Type B pancreatic cell (in vitro differentiated cells): ENCODE measurements at places on chromosomes 12 and 14. TPM values are rescaled to one million over a fixed set of nuclear protein-coding genes. Genes with fewer than 3 reads are reported as not detected.

Gene GLIPR1
- total RNA-seq = 0.45 and 4.3 TPM in 2 replicates

Gene KCNK10
- total RNA-seq = 0.12 and 1.4 TPM in 2 replicates

Gene GZMH
- not detected in 2 replicates for total RNA-seq

Gene RITA1
- 19.0 and 21.7 TPM in 2 replicates for total RNA-seq

Gene LUM
- total RNA-seq = 32.8 and 49.5 TPM in 2 replicates

Gene ARHGDIB
- total RNA-seq = 17.0 and 60.8 TPM in 2 replicates

Gene PIANP
- 0.95 and 3.9 TPM in 2 replicates for total RNA-seq

Gene AGAP2
- total RNA-seq = 0.33 and 4.1 TPM in 2 replicates

Gene SOAT2
- total RNA-seq = 0.97 and 1.9 TPM in 2 replicates

Gene CAPRIN2
- total RNA-seq = 35.5 and 44.9 TPM in 2 replicates

Gene KRT77
- 0.27 and 2.3 TPM in 2 replicates for total RNA-seq

Gene LPAR5
- total RNA-seq = 2.7 and 19.9 TPM in 2 replicates

Gene AMIGO2
- 4.8 and 9.3 TPM in 2 replicates for total RNA-seq

Gene SLC2A14
- total RNA-seq = 7.0 and 50.0 TPM in 2 replicates

Gene KRT82
- not detected in 2 replicates for total RNA-seq

Gene PPP4R3A
- total RNA-seq = 111 and 130 TPM in 2 replicates

Gene MEG3
- total RNA-seq = 0.68 and 0.74 TPM in 2 replicates

Gene ZNF605
- 18.3 and 20.6 TPM in 2 replicates for total RNA-seq

Gene ANO4
- total RNA-seq = 4.8 and 7.3 TPM in 2 replicates

Gene PIWIL1
- not detected in 2 replicates for total RNA-seq

Gene SPIC
- not detected in 2 replicates for total RNA-seq

Gene RNF212B
- total RNA-seq = not detected in 2 replicates

Gene CPNE6
- total RNA-seq = not detected in 2 replicates

Gene ATP6V1D
- total RNA-seq = 52.8 and 60.1 TPM in 2 replicates

Gene IRAK3
- total RNA-seq = 0.21 and 0.34 TPM in 2 replicates

Gene TMEM132C
- total RNA-seq = 4.3 and 61.8 TPM in 2 replicates

Gene P2RX4
- total RNA-seq = 17.0 and 27.9 TPM in 2 replicates

Gene HSPA2
- total RNA-seq = 1.5 and 1.9 TPM in 2 replicates

Gene SELPLG
- 0.31 and 0.48 TPM in 2 replicates for total RNA-seq

Gene SLC5A8
- total RNA-seq = 0.72 and 1.0 TPM in 2 replicates

Gene KLRD1
- 0.48 TPM in 1 of 2 replicates, not detected in the other for total RNA-seq

Gene TTC9
- total RNA-seq = 14.9 and 32.0 TPM in 2 replicates

Gene FBRSL1
- total RNA-seq = 108 TPM in 2 replicates
